ENCODE measurements at places on chromosomes 1 and 21.

DNA sequence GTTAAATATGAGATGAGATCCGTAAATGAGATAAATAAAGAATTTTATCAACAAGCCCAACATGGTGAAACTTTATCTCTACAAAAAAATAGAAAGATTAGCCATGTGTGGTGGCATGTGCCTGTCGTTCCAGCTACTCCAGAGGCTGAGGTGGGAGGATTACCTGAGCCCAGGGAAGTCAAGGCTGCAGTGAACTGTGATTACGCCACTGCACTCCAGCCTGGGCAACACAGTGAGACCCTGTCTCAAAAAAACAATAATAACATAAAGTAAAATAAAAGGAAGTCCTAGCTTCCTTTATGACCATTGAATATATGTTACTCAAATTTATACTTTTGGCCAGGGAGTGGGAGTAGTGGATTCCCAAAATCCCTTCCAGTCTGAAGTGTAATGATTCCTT, 48.7 kb upstream of the TEKT2 start:
- no peak for DNase-seq

GRCh38 chr1:64137412-64137803, 66.0 kb upstream of the UBE2U start:
- DNase-seq, result no peak

DNA sequence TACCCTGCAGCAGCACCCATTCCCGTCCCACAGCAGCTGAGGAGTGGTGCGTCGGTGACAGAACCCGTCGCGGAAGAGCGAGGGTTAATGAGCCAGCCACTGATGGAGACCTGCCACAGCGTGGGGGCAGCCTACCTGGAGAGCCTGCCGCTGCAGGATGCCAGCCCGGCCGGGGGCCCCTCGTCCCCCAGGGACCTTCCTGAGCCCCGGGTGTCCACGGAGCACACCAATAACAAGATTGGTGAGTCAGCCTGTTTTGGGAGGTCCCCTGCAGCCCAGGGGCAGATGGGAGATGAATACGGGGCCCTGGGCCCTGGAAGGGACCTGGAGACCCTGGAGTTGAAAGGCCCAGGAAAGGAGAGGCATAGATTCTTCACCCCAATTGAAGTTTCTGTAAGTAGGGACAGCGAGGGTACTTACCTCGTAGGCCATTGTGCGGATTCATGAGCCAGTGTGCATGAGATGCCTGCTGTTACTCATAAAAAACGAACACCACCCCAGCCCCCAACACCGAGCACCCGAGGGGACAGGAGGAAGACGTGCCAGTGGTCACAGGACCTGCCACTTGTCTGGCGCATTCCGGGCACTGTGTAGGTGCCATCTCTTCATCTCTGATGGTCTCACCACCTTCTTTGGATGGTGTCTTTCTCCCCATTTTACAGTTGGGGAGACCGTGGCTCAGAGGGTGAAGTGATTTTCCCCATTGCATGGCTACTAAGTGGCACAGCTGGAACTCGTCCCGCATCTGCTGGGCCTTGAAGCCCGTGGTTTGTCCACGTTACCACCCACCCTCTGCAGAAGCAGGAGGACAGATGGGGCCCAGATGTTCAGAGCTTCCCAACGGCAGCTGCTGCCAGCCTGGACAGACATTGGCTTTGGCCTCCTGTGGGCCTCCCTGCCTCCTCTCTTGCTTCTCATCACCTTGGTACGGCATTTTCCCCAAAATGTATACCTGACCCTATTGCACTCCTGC, 28.3 kb upstream of the TNFRSF1B start:
- no peak for DNase-seq

DNA sequence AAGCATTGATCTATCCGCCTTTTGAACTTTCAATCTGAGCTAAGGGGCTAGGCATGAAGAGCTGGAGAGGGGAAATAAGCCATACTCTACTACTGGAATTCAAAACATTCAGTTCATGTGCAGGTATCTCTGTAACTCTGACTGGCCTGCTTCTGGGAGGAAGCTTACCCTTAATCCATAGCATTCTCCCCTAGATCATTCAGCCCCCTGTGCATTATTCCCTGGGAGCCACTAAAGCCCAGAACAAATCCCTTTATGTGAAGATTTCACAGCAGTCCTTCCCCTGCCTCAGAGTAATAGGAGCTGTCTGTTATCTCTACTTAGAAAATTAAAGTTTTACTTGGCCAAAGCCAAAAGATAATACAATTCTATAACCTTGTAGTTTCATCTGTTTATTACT, 300.7 kb downstream of the SEC16B start:
- no peak for DNase-seq

GRCh38 chr1:21344098-21344749, 54.0 kb upstream of the ECE1 start:
- DNase-seq, result no peak

GRCh38 chr1:178151831-178152230, 57.9 kb downstream of the RASAL2 start:
- DNase-seq, result no peak

DNA sequence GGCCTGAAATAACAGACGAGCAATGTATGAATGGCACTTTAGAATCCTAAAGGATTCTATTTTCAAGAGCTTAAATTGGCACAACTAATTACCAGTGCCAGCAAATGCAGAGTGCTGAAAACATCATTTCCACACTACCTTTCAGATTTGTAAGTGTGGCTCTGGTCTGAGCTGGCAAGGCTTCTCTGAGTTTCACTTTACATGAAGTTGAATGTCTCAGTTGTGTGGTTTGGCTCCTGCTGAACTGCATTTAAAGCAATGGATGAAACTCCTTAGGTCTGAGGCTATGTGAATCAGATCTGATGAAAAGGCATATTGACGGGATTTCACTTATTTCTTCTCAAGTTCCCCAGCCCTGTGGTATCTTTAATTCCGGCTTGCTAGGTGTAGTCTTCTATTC, 114.8 kb upstream of the PTGFR start:
- DNase-seq, result no peak
